ENCODE measurements at places on chromosomes 1 and 21. TPM values are rescaled to one million over a fixed set of nuclear protein-coding genes. Genes with fewer than 3 reads are reported as not detected.

- DNase-seq: no peak
These were observed 76.5 kb downstream of the CD58 start for GRCh38 chr1:116494353-116494692.

- no peak for DNase-seq
These were observed 34.7 kb downstream of the SLC19A1 start for GRCh38 chr21:45507523-45507875.

GRCh38 chr1:113140176-113140575 lies 67.2 kb downstream of the LRIG2 start:
- DNase-seq: no peak

DNA sequence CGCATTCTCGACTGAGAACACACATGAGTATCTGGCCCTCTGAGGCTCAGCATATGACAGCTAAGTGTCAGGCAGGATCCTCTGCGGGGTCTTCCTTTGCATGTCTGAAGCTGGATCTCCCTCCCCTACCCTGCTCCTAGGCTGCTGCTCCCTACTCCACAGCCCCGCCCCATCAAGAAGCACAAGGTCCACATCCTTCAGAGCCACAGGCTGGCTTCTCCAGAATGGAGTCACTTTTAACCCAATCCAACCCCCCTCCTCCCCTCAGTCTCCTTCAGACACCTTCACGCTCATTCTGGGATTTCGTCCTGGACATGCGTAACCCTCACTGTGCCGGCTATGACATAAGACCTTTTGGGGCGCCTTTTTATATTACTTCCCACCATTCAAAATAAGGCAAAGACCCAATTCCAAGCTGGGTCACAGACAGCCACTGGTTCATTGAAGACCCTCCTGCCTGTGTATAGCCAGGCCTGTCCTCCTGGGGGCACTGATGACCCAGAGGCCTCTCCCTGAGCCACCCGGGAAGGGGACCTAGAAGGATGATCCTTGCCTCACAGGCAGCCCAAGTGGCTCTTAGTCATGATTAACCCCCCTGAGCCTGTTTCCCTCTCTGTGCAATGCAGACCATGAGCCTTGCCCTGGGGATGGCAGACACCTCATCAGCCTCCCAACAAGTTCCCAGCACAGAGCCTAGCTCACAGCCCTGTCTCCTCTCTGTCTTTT lies 4.7 kb downstream of the ADGRB2 start:
- DNase-seq: no peak

DNA sequence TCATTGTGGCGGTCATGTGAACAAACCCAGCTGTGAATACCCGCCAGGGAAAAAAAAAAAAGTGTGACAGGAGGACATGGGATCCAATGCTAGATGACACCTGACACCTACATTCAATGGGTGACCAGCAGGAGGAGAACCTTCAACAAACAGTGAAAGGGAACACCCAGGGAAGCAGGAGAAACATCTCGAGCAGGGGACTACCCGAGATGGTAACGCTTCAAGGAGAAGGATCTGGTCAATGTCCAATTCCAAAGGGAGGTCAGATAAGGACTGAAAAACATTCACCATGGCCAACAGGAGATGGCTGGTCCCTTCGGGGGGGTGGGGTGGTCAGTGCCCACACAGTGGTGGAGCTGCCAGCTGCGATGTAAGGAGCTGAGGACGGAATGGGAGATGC lies 46.3 kb downstream of the PTPN14 start:
- DNase-seq: no peak

DNA sequence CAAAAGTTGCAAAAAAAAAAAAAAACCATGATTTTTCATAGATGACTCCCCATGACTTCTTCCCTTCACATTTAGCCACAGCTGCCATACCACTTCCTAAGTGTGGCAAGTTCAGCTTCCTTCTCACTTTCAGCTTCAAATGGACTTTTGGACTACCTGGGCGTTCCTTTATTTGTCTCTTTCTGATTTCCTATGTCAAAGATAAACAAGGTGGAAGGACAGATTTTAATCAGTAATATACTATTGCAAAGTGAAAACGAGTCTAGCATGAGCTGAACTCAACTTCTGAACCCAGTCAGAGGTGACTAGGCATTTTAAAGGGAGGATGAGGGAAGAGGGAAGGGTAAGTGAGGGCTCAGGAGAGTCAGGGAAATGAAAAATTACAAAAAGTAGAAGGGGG lies 14.4 kb upstream of the SCCPDH start:
- DNase-seq: no peak

DNA sequence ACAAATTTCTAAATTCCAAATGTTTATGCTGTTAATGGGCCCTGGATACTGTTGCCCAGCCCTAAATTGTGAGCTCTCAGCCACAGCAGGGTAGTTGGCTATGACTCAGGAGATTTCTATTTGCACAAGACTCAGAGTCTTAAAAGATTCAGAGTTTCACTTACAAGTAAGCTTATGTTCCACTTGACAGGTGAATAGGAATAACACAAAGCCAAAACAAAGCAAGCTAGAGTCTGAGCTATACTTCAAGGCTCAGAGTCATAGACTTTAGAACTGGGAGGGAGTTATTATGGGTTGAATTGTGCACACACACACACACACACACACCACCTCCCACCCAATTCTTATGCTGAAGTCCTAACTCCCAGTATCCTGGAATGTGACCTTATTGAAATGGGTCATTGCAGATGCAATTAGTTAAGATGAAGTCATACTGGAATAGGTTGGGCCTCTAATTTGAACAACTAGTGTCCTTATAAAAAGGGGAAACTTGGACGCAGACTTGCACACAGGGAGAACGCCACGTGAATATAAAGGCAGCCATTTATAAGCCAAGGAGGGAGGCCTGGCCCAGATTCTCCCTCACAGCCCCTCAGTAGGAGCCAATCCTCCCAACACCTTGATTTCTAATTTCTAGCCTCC lies 30.2 kb downstream of the PRDX6 start:
- no peak for DNase-seq

GRCh38 chr1:8026153-8026975 lies at the start of gene ERRFI1:
Gene ERRFI1, minus strand, starts transcription at chr1:8026309. Its CDS starts 10,690 bp downstream, at chr1:8015619.
- peak; percentile 99 for DNase-seq

DNA sequence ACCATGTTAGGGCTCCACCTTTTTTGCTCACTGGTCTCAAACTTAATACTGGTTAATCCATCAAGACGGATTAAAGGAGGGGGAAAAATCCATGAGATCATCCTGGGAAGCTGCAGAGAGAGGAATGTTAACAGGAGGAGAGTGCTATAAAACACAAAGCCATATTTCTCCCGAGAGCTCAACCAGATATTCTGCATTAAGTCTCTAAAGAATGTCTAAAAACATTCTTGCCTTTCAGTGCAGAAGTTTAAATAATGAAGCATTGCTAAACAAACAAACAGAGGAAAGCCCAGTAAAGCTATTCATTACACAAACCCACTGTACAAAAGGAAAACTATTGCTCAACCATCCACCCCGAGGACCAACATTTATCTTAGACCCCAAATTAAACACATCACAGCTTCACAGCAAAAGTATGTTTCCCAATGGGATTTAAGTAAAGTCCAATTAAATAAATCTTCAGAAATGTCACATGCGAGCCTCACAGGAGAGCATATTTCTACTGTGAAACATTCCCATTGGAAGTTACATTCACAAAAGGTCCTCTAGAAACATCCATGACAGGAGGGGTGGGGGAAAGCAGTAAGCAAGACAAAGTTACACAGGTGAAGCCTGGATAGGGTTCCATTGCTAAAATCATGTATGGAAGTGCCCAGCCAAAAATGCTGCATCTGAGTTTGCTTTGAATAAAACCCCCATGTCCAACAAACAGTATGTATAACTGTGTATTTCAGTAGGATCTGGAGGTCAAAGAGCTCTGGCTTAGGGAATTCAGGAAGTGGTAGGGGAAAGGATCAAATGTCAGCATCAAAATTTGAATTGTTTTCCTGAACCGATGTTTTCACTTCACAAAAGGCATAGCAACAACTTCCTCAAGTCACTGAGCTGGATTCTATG lies 23.3 kb downstream of the DUSP10 start:
- DNase-seq: no peak

DNA sequence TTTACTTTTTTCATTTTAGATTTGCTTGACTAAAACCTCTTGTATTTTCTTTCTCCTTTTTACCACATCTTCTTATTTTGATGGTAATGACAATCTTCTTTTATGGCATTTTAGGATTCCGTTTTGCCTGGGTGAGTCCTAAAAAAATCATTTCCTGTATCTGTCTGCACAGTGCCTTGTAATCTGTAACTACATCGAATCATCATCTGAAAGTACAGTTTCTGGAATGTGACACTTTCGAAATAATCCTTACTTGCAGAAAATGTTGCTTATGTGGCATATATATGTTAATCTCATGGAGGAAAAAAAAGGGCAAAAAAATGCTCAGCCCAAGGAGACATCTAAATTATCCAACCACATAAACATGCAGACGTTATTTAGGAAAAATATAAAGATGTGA lies 29.0 kb downstream of the GREM2 start:
- DNase-seq: no peak

DNA sequence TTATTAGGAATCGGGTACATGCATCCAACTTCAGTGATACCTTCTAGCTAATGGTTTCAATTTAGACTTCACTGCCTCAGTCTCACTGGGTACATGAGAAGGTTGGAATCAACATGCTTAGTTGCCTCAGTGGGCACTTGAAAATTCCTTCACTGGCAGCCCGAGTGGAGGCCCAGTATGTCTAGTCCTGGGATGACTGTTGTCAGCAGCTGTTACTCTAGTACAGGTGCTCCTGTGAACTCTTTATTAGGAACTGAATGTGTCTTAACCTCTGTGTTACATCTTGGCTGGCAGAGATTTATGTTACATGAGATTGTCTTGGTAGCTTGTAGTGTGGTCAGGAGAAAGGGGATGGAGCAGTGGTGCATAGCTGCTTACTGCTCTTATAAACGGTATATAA lies 13.4 kb downstream of the PLA2G2E start:
- no peak for DNase-seq

AMIGO1 gene
- 7.9 TPM for total RNA-seq

NR1I3 gene
- total RNA-seq: 2.1 TPM

ARHGAP29 gene
- total RNA-seq: 30.1 TPM
